GM12878 (cell line): ENCODE measurements at places on chromosomes 7 and 10. TPM values are rescaled to one million over a fixed set of nuclear protein-coding genes. Genes with fewer than 3 reads are reported as not detected.

- H3K4me3 ChIP-seq: no peak overlapping the region
- H3K4me1 ChIP-seq: no peaks in the 10 kb centered on the region
- DNase-seq: no peak
- peaks cover 2% of the 10 kb centered on the region; the same call in 1 of the 2 replicates for H3K27me3 ChIP-seq
- H3K36me3 ChIP-seq: no peaks in the 10 kb centered on the region
- no peak overlapping the region for H3K27ac ChIP-seq
Observed at GRCh38 chr10:69960988-69961880, 91.4 kb upstream of the MACROH2A2 start.

Gene ANXA8L1
- polyA plus RNA-seq: 0.29 and 0.37 TPM in 2 replicates

DNA sequence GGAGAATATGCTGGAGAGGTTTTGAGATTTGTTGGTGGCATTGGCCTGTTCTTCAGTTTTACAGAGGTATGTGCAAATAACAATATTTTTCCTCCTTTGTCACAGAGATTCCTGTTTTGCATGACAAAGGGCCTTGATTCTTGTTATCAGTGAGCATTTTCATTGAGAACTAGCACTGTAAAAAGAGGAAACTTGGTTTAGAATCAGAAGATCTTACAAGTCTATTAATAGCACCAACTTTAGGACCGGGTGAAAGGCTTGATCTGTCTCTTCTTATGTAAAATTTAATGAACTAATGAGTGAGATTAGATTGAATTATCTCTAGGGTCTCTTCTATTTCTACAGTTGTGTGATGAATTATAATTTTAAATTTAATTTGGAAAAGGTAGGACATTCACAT lies 25.5 kb downstream of the TSPAN13 start:
- no peaks in the 10 kb centered on the region for H3K36me3 ChIP-seq
- no peaks in the 10 kb centered on the region for H3K27me3 ChIP-seq
- no peak for DNase-seq
- H3K4me1 ChIP-seq: no peaks in the 10 kb centered on the region
- no peak overlapping the region for H3K27ac ChIP-seq
- no peak overlapping the region for H3K4me3 ChIP-seq

DNA sequence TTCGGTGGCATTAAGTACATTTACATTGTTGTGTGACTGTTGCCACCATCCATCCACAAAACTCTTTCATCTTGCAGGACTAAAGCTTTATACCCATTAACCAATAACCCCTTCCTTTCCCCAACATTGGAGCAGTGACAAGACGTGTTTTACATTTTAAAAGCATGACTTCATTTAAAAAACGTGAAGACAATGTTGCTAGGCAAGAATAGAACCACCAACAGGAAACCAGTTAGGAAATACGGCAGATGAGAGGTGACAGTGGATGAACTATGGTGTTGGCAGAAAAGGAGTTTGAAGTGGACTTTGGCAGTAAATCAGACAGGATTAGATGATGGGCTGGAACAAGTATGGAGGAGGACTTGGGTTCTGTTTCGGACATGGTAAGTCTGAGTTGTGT lies 17.0 kb downstream of the TMEM236 start:
- no peak for DNase-seq
- no peaks in the 10 kb centered on the region for H3K4me1 ChIP-seq

Gene SLC13A1
- not detected in 2 replicates for polyA plus RNA-seq

DNA sequence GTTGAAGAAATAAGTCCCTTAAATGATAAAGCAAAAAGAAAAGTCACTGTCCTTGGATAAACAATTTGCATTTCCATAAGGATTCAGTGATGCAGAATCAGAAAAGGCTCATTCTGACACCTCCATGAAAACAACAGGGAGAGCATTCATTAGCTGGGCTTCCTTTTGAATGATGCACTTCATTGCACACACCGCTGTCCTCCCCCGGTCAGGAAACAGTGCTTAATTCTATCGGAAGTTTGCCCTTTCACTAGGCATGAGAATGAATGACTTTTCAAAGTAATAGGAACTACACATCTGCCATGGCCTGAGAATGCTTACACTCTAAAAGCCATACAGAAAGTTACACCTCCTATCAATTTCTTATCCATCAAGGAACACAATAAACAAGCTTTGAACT lies 4.2 kb downstream of the PCDH15 start:
- DNase-seq: no peak
- no peak overlapping the region for H3K27ac ChIP-seq
- H3K36me3 ChIP-seq: no peaks in the 10 kb centered on the region

DNA sequence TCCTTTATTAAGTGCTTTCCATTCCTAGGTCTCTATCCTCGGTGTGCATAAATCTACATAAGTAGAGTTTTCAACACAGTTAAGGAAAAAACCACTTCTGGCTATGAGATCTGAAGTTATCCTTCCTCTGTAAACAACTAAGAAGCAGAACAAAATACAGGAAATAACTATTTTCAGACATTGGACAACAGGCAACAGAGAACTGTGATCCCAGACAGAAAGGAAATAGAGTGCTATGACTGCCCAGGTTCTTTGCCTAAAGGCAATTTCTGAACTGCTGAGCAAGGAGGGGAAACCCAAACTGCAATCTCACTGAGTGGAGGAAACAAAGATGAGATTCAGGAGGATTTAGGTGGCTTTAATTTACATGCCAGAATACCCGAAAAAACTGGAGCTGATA lies 285.4 kb downstream of the SNX13 start:
- H3K27me3 ChIP-seq: no peaks in the 10 kb centered on the region
- no peak overlapping the region for H3K4me3 ChIP-seq
- H3K36me3 ChIP-seq: no peaks in the 10 kb centered on the region
- DNase-seq: no peak

- no peaks in the 10 kb centered on the region; the same call in 1 of the 2 replicates for H3K27me3 ChIP-seq
- DNase-seq: no peak
- H3K4me1 ChIP-seq: no peaks in the 10 kb centered on the region
- H3K4me3 ChIP-seq: no peak overlapping the region
- no peaks in the 10 kb centered on the region for H3K36me3 ChIP-seq
Observed at GRCh38 chr10:44879531-44879899, 31.6 kb upstream of the TMEM72 start.

DNA sequence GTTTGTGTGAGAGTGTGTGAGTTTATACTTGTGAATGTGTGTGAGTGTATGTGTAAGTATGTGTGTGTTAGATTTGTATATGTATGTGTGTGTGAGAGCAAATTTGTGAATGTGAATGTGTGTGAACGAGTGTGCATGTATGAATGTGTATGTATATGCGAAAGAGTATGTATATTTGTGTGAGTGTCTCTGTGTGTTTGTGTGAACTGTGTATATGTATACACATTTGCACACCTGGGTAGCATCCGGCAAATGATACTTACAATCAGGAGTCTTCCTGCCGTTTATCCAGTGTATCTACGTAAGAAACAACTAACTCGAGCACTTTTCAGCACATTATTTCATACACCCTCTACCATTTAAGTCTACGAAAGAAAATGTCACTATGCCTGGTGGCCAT lies 487.4 kb downstream of the TNS3 start:
- no peaks in the 10 kb centered on the region for H3K4me1 ChIP-seq
- no peaks in the 10 kb centered on the region for H3K27me3 ChIP-seq
- no peak overlapping the region for H3K4me3 ChIP-seq
- no peak overlapping the region for H3K27ac ChIP-seq
- no peaks in the 10 kb centered on the region for H3K36me3 ChIP-seq

GRCh38 chr10:71697938-71698709 lies 21.5 kb downstream of the C10orf105 start:
- no peak overlapping the region for H3K27ac ChIP-seq
- peak; percentile 38 for DNase-seq
- H3K4me3 ChIP-seq: no peak overlapping the region

GRCh38 chr7:38220452-38220851 lies 42.4 kb downstream of the STARD3NL start:
- H3K27ac ChIP-seq: no peak overlapping the region
- peaks cover 15% of the 10 kb centered on the region for H3K36me3 ChIP-seq
- no peaks in the 10 kb centered on the region for H3K4me1 ChIP-seq

- DNase-seq: no peak
- H3K27me3 ChIP-seq: no peaks in the 10 kb centered on the region
- no peak overlapping the region for H3K4me3 ChIP-seq
- H3K27ac ChIP-seq: no peak overlapping the region
- H3K36me3 ChIP-seq: no peaks in the 10 kb centered on the region; the same call in 1 of the 2 replicates
- no peaks in the 10 kb centered on the region for H3K4me1 ChIP-seq
Observed at GRCh38 chr10:102038410-102038809, 17.6 kb downstream of the ARMH3 start.

Gene RARRES2
- polyA plus RNA-seq: 0.68 and 1.00 TPM in 2 replicates

GRCh38 chr7:84002348-84002747 lies 192.2 kb downstream of the SEMA3A start:
- H3K4me3 ChIP-seq: no peak overlapping the region
- H3K36me3 ChIP-seq: no peaks in the 10 kb centered on the region

- no peak overlapping the region for H3K4me3 ChIP-seq
- no peaks in the 10 kb centered on the region for H3K36me3 ChIP-seq
- H3K27ac ChIP-seq: no peak overlapping the region
- H3K27me3 ChIP-seq: no peaks in the 10 kb centered on the region
- H3K4me1 ChIP-seq: no peaks in the 10 kb centered on the region
Observed at GRCh38 chr7:4195660-4196059, 486.4 kb upstream of the FOXK1 start.

DNA sequence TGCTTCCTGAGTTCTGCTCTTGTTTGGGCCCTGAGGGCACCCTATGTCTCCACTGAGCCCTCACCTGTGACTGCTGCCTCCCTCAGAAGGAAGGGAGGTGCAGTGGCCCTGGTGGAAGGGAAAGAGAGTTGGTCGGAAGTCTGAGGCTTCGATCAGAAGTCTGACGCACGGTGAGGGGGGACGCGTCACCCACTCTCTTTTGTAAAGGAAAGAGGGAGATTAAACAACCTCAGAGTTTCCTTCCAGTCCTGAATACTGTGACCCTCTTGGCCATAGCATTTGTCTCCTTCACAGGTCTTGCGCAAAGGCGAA lies 31.4 kb upstream of the TRIM8 start:
- H3K36me3 ChIP-seq: peaks cover 5% of the 10 kb centered on the region; the same call in 1 of the 2 replicates
- no peak overlapping the region for H3K27ac ChIP-seq
- peaks cover 8% of the 10 kb centered on the region for H3K4me1 ChIP-seq
- DNase-seq: no peak

DNA sequence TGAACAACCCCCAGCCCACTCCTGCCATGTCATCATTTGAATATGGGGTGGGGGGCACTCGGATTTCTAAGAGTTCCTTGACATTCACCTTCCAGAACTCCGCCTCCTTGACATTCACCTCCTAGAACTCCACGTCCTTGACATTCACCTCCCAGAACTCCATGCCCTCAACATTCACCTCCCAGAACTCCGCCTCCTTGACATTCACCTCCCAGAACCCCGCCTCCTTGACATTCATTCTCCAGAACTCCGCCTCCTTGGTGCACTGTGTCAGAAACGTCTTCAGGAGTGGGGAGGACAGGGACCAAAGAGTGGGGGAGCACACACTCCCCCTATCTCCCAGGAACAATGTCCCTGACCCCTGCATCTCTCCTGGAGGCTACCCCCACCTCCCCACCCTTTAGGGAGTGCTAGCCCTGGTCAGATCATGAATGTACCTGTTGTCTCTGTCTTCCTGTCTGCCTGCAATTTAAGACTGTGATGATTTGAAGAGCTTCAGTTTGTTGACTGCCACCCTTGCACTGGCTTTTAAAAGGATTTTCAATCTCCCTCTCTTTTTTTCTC lies 110.1 kb downstream of the NPTX2 start:
- H3K4me1 ChIP-seq: no peaks in the 10 kb centered on the region
- no peaks in the 10 kb centered on the region; the same call in 1 of the 2 replicates for H3K27me3 ChIP-seq
- H3K4me3 ChIP-seq: no peak overlapping the region
- H3K36me3 ChIP-seq: no peaks in the 10 kb centered on the region
- H3K27ac ChIP-seq: no peak overlapping the region

- no peak overlapping the region for H3K27ac ChIP-seq
- H3K4me1 ChIP-seq: no peaks in the 10 kb centered on the region
- DNase-seq: no peak
- H3K27me3 ChIP-seq: no peaks in the 10 kb centered on the region
Observed at GRCh38 chr7:129443612-129444011, 9.4 kb downstream of the STRIP2 start.

GRCh38 chr10:53064614-53065013 lies 292.0 kb upstream of the MBL2 start:
- H3K36me3 ChIP-seq: no peaks in the 10 kb centered on the region
- no peak overlapping the region for H3K4me3 ChIP-seq
- no peak for DNase-seq
- H3K27me3 ChIP-seq: no peaks in the 10 kb centered on the region
- H3K27ac ChIP-seq: no peak overlapping the region

Gene SPDYE8
- 0.43 and 0.83 TPM in 2 replicates for polyA plus RNA-seq

- no peaks in the 10 kb centered on the region; the same call in 1 of the 2 replicates for H3K4me1 ChIP-seq
- no peak overlapping the region for H3K4me3 ChIP-seq
- DNase-seq: no peak
- H3K27ac ChIP-seq: no peak overlapping the region
- H3K36me3 ChIP-seq: no peaks in the 10 kb centered on the region
- H3K27me3 ChIP-seq: no peaks in the 10 kb centered on the region
Observed at GRCh38 chr7:148630078-148630477, 39.5 kb downstream of the C7orf33 start.

DNA sequence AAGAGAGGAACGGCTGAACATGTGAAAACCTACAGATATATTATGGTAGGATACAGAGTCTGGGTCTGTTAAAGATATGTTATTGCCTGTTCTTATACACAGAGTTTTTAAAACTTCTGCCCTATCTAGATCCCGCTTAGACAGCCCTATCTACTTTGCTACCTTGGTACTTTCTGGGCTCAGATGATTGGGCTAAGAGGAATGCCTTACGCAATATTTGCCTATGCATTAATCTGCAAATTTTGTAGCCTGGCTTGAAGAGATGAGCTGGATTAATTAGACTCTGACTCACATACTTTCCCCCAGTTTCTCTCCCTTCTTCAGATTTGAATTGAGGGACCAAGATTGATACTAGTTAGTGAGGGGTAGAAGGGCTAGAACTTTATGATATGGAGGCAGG lies 33.6 kb upstream of the A1CF start:
- H3K36me3 ChIP-seq: no peaks in the 10 kb centered on the region
- no peak overlapping the region for H3K4me3 ChIP-seq
- H3K27me3 ChIP-seq: no peaks in the 10 kb centered on the region
- H3K4me1 ChIP-seq: no peaks in the 10 kb centered on the region
- H3K27ac ChIP-seq: no peak overlapping the region

DNA sequence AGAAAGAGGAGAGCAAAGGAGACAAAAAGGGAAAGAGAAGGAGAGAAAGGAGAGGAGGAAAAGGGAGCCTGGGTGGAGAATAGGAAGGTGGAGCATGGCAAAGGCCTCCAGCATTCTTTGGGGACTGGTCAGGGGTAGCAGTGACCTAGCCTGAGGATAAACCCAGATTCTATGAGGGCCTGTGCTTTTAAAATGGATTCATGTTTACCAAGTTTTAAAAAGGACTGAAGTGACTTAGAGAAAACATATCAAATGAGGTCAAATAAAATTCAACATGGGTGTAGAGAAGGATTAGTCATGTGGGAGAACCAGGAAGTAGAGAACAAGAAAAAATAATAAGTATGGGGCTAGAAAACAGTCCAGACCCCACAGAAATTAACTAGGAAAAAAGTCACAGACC lies 20.7 kb downstream of the CREB3L2 start:
- peaks cover 32% of the 10 kb centered on the region for H3K36me3 ChIP-seq
- no peaks in the 10 kb centered on the region for H3K27me3 ChIP-seq
- DNase-seq: no peak
- H3K27ac ChIP-seq: peak overlapping the region; percentile 95
